ENCODE measurements at places on chromosomes 3 and 15. TPM values are rescaled to one million over a fixed set of nuclear protein-coding genes. Genes with fewer than 3 reads are reported as not detected.

DNA sequence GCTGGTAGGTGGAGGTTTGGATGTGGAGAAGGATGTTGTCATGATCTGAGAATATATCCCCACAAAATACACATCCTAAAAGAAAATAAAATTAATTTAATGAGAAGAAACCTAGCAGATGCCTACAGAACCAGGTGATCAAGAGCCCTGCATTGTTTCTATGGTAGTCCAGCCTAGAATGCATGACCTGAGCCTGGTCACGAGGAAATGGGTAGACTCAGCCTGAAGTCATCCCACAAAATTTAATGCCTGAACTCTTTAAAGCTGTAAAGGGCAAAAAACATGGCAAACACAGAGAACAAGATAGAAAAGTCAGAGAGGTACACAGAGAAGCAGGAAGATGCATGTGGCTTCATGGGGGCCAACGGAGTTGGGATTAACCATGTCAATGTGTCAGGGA lies 36.0 kb downstream of the LDHAL6B start:
- no peak for DNase-seq

- no peak for DNase-seq
Observed at GRCh38 chr3:32129832-32130231, 23.4 kb downstream of the GPD1L start.

DNA sequence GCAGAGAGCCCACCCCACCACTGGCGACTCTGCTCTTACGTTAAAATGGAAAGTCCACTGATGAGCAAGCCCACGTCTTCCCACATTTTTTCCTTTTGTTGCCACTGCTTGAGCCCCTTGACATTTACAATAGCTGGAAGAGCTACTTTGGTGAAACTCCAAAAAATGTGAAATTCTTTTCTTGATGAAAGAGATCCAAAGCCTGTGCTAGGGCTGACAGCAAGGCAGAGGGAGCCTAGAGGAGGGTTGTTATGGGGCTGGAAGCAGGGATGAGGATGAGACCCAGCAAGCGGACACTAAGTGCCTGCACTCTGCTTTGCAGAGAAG lies 97.1 kb downstream of the CEMIP start:
- no peak for DNase-seq

The EID1 gene
- 182 TPM for total RNA-seq

The CGGBP1 gene
- total RNA-seq: 68.9 TPM

All from mucosa of gallbladder (tissue), 1 donor.